ENCODE measurements at places on chromosomes 6 and 20.

- DNase-seq: no peak
These were observed 37.3 kb downstream of the NINL start for GRCh38 chr20:25547999-25548398.

DNA sequence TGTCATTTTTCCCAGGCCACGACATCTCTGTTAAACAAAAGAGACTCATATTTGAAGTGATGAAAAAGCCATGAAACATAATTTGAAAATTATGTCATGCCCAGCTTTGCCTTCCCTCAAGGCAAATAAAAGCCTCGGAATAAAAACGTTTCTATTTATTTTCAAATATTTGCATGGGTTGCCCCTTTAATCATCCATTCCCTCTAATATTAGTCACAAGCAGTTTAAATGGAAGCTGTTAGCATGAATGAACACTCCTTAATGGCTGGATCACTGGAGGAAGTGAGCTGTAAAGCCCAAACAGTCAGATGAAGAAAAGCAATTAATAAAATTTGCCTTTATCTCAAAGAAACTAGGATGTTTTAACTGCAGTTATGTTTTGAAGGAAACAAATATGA lies 69.3 kb upstream of the STMND1 start:
- no peak for DNase-seq

DNA sequence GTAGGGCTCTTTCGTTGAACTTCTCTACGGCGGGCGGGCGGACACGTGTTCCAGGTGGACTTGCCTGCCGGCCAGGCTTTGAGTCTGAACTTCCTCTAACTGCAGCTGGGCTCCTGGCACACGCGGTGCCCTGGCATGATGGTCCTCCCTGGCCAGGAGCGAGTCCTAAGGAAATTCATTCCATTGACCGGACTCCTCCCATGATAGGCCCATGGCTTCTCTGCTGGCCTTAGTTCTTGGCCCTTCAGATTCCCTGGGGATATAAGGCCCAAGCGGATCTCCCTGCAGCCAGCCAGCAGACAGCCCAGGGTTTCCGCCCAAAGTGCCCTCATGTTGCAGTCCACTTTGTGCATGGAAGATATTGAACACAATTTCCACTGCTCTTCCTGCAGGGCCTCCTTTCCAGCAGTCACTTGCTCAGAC lies 39.4 kb downstream of the TBC1D7 start:
- no peak for DNase-seq

GRCh38 chr6:169489563-169490245 lies 212.1 kb downstream of the WDR27 start:
- DNase-seq: no peak

- no peak for DNase-seq
These were observed 322.8 kb downstream of the CD83 start for GRCh38 chr6:14440215-14440910.

- DNase-seq: no peak
These were observed 360.6 kb downstream of the RIMS1 start for GRCh38 chr6:72246926-72247325.

- DNase-seq: no peak
These were observed 65.1 kb downstream of the PHACTR2 start for GRCh38 chr6:143742955-143743255.

DNA sequence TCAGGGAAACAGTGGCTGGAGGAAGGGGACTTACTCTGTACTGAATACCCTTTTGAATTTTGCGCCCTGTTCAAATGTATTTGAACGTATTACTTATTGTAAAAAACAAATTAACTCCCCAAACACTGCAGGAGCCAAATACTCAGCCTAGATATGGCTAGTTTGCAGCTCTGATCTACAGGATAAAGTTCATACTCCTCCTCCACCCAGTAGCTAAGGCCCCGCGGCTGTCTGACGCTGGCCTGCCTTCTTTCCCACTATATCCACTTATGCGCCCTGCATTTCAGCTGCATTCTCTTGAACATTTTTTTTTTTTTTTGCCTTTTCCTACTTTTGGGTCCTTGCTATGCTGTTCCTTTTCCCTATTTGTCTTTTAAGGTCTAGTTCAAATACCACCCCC lies 6.5 kb downstream of the GSS start:
- no peak for DNase-seq

GRCh38 chr6:98833307-98834059 lies 891 bp upstream of the POU3F2 start:
- no peak for DNase-seq

- DNase-seq: no peak
These were observed 190.7 kb upstream of the UFL1 start for GRCh38 chr6:96330884-96331283.

DNA sequence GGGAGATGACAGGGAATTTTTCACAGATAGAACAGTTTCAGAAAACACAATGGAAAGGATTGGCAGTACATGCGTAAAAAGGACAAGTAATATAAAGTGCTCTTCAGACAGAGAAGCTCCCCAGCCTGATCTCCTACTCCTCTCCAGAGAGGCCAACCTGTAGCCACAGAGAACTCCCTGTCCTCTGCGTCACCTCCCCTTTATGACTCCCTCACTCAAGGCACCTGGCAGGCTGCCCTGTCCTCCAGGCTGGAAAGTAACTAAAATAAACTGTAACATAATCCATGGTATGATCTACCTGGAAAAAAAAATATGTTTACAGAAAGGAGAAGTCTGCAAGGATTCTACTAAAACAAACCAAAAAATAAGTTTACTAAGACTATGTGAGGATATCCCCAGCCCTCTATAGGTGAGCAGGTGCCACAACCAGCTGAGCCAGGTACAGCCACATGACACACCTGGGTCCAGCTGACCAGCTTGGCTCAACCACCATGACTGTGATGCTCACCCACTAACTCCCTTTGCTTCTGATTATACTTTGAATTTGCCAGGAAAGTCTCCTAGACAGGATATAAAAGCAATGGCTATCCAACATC lies 29.2 kb downstream of the MBOAT1 start:
- no peak for DNase-seq

DNA sequence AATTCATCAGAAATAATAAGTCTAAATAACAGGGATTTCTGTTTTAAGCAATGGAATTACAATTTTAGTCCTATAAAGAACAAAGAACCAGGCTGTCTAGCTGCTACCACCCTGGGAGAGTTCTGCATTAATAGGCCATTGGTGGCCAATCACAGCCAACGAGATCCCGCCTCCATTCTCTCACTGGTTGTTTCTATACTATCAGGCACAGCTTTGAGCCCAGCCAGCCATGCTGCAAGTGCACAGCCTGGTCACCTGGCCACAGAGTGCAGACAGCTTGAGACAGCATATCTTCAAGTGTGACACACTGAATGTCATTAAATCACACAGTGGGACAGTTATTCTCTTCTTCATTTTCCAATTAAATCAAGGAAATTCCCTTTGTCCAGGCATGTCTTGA lies 16.1 kb upstream of the RAB22A start:
- no peak for DNase-seq

DNA sequence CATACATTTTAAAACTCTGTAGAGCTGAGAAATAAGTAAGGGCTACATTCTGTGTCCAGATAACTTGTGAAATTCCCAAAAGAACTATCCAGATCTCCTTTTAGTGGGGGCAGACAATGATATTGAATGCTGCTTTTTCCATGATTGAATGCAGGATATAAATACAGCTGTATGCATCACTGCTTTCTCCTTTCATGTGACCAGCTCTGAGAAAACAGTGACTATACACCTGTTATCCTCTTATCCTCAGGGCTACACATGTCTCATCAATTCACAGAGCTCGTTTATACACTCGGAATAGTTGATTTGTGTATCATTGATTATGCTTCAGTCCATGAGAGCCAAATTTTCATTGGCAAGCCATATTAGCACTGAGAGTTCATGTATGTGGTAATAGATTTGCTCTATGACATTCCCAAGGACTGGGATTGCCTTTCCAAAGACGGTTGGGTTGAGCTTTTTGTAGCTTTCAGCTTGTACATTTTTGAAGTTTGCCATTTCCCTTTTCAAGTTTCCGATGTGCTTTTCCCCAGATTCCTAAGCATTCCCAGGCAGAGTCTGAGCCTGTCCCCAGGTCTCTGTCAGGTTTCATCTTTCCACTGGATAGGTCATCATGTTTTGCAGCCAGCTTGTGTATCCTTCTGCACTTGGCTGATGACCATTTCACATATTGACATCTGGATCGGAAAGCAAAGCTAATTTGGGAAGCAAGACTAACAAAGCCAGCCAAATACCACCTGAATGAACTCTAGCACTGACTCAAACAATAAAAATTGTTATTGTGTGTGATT lies 97.7 kb downstream of the RFX6 start:
- no peak for DNase-seq

- DNase-seq: no peak
These were observed 125.7 kb upstream of the PHACTR1 start for GRCh38 chr6:12590901-12591300.

GRCh38 chr20:10513931-10514575 lies 78.9 kb downstream of the SLX4IP start:
- no peak for DNase-seq

GRCh38 chr6:53679446-53679933 lies 13.9 kb upstream of the KLHL31 start:
- DNase-seq: no peak

GRCh38 chr20:52340036-52340634 lies 148.6 kb upstream of the ZFP64 start:
- no peak for DNase-seq

DNA sequence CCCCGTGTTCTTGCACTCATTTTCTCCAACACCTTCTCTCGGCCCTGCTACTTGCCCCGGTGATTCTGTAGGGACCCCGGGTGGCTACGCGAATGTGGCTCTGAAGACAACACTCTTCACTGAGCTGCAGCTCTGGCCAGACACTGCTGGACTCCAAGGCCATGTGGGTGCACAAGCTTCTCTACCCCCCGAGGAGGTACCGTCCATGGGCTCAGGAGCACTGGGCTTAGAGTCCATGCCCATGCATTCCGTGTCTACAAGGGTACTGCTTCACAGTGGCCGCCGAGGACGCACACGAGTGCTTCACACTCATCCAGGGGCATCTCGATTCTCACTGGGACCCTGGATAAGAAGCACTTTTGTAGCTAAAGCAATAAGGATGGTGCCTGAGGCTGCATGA lies 59.5 kb downstream of the SMOC2 start:
- no peak for DNase-seq
